ENCODE measurements at places on chromosomes 2 and 18.
A peak's percentile ranks its signal among the peaks of the same experiment; 100 is the strongest.

DNA sequence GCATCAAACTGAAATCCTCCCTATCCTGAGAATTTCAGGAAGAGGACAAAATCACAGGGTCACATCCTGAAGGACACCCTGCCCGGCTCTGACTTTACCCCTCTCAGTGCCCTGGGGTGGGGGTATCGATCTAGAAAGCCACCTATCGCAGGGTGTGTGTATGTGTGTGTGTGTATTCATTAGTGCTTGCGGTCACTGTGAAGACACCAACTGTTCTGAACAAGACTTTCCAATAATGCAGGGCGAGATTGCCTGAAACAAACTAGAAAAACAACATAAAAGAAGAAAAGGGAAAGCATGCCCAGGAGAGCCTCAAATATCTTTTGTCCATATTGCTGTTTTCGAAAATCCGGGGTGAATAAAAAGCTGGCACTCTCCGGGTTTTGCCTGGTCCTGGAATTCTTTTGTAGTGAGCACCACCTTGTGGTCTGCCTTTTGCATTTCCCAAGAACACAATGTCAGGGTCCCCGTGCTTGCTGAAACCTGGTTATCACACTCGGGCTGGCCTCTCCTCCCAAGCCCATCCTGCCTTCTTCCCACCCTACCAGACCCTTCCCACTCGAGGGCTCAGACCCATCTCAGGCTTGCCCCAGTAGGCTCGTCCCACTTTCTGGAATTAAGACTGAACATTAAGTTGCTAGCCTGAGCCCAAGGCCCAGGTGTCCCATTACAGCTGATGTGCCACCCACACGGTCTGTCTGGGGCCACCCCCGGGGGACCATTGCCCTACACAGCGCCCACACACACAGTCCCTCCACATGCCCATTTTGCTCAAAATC, 25.0 kb upstream of the COPS8 start:
- DNase-seq: no peak

GRCh38 chr18:46559296-46559695, 97.7 kb downstream of the LOXHD1 start:
- DNase-seq: no peak

GRCh38 chr18:21912339-21913239, 172.0 kb downstream of the MIB1 start:
- no peak for DNase-seq

DNA sequence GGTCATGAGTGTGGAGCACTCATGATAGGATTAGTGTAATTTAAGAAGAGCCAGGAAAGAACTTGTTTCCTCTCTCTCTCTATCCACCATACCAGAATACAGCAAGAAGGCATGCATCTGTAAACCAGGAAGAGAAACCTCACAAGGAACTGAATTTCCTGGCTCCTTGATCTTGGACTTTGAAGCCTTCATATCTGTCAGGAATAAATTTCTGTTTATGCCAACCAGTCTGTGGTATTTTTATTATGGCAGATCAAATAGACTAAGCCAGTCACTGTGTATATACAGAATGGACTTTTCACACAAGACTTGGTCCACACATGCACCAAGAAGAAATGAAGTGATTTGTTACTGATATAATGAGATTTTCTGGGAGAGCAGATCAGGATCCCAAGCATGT, 930.1 kb upstream of the TMEFF2 start:
- no peak for DNase-seq

DNA sequence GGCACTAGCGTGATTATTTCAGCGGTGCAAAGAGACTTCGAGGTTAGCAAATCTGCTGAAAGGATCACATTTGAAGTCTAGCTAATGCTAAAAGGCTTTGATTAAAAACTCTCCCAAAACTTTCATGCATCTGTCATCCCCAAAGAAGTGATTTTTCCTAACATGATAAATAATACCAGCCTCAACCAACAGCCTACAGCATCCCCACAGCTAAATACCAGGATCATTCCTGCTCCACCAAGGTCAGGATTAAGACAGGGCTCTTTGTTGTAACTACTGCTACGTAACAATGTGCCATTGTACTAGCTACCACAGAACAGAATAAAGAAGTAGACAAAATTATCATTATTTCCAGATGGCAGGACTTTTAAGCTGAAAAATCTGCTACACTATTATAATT, 1.6 kb downstream of the OR6B3 start:
- no peak for DNase-seq

DNA sequence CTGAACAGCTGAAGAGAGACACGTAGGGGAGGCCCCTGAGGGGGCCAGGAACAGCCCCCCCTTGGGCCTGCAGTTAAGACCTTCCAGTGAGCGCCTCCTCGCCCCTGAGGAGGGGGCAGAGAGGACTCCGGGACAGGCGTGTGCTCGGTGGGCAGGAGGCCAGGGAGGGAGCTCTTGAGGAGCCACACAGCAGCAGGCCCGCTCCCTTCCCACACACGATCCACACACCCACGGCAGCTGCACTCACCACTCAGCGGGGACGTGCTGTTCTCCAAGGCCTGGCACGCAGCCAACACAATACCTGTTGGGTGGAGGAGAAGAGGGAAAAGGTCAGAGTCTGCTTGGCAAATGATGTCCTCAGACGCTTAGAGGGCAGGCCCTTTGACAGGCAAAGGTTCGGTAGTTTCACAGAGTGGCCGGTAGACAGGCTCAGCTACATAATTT, 39.0 kb downstream of the TGFA start:
- peak; percentile 95 for DNase-seq

DNA sequence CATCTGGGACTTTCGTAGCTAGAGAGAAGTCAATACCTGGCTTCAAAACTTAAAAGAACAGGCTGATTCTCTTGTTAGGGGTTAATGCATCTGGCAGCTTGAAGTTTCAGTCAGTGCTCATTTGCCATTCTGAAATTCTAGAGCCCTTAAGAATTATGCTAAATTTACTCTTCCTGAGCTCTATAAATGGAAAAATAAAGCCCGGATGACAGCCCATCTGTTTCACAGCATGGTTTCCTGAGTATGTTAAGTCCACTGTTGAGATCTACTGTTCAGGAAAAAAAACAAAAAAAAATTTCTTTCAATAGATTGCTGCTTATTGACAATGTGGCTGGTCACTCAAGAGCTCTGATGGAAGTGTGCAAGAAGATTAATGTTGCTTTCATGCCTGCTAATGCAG, 101.3 kb upstream of the RPE start:
- DNase-seq: no peak

DNA sequence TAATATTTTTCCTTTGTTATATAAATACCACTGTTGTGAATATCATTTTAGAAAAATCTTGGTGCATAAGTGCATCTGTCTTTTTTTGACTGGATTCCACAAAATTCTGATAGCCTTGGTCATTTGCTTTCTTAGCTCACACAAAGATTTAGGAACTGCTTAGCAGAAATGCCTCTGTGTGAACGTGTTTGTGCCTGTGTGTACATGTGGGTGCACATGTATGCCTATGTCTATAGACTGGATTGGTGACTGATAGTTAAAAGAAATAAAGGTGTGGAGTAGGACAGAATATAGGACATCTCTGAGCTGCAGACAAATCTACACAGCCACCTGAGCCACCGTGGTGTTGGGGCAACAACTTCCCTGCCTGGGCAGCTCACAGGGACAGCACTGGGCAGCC, 93.8 kb downstream of the TSN start:
- DNase-seq: no peak

GRCh38 chr2:240211598-240212424, 71.4 kb upstream of the OTOS start:
- DNase-seq: no peak

DNA sequence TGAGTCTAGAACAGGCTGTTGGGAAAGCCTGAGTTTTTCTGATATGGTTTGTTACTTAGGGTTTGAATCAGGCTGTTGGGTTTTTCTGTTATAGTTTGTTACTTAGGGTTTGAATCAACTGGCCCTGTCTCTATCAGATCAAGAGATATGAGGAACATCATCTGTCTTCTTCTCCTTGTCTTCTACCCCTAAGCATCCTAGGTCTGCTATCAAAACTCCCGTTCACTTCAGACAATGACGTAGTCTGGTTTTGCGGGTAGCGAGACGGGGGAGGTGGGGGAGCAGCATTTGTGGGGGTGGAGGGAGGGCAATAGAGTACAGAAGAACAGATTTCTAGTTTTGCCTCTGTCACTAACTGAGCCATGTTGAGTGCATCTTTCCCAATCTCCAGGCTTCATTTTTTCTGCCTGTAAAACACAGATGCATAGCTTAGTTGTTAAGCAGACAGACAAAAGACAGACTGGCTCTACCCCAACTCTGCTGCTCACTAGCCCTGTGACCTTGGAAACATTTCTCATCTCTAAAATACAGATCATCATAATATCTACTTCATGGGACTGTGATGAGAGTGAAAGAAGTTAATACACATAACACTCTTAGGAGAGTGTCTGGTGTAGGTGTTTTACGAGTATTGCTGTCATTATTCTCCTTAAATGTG, 9.1 kb downstream of the TNP1 start:
- DNase-seq: no peak

DNA sequence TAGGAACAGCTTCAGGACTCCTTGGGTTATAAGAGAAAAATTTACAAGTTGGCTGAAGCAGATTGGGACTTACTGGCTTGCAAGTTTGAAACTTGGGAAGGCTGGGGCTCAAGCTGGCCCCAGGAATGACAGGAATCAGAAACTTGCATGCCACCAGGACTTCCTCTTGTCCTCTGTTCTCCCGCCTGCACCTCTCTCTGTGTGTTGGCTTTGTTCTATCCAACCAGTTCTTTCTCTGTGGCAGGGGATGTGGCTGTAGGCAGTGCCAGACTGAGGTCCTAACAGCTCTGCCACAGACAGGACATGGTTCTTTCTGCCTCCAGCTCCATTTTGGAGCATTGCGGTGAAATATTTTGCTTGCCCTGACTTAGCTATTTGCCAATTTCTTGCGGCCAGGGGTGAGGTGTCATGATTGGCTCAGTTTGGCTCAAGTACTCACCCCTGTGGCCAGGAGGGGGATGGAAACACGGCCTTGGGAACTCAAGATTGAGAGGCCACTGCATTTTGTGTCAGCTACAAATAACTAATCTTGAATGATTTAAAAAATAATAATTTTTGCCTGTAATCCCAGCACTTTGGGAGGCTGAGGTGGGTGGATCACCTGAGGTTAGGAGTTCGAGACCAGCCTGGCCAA, 48.9 kb downstream of the MEP1B start:
- DNase-seq: no peak

- DNase-seq: no peak
Measured at GRCh38 chr2:85954590-85955458, 66.0 kb upstream of the ST3GAL5 start.

GRCh38 chr2:84388921-84389490, 70.1 kb downstream of the SUCLG1 start:
- DNase-seq: no peak

- DNase-seq: no peak
Measured at GRCh38 chr18:6752202-6752860, 22.8 kb downstream of the ARHGAP28 start.

DNA sequence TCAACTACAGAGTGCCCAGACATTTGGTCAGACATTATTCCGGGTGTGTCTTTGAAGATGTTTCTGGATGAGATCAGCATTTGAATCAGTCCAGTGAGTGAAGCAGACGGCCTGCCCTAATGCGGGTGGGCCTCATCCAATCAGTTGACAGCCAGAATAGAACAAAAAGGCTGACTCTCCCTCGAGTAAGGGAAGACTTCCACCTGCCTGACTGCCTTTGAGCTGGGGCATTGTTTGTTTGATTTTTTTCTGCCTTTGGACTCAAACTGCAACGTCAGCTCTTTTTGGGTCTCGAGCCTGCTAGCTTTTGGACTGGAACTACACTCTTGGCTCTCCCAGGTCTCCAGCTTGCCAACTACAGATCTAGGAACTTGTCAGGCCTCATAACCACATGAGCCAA, 111.7 kb upstream of the AGAP1 start:
- peak; percentile 85 for DNase-seq

DNA sequence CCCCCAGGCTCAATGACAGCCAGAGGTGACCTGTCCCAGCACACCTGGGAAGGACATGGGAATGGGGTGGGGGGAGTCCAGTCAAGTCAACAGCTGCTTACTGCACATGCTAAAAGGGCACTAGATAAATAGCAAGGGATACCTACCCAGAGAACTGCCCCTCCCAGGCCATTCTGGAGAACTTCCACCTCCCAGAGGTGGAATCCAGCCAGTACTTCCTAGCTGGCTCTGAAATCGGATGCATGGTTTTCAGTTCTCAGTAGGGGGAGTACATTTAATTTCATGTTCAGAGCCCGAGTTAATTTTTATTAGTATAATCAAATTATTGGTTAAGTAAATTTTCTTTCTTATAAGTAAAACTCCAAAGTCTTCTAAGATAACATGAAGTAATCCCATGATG, 28.9 kb upstream of the ITGA6 start:
- DNase-seq: no peak

Data from left lobe of liver (tissue), 2 donors.